ENCODE measurements at places on chromosomes 2 and 18.
A peak's percentile ranks its signal among the peaks of the same experiment; 100 is the strongest.

GRCh38 chr18:74994502-74995418 lies 214.2 kb downstream of the PTGR3 start:
- DNase-seq: no peak

- DNase-seq: no peak
Measured at GRCh38 chr2:86518481-86518880, 44.8 kb downstream of the CHMP3 start.

DNA sequence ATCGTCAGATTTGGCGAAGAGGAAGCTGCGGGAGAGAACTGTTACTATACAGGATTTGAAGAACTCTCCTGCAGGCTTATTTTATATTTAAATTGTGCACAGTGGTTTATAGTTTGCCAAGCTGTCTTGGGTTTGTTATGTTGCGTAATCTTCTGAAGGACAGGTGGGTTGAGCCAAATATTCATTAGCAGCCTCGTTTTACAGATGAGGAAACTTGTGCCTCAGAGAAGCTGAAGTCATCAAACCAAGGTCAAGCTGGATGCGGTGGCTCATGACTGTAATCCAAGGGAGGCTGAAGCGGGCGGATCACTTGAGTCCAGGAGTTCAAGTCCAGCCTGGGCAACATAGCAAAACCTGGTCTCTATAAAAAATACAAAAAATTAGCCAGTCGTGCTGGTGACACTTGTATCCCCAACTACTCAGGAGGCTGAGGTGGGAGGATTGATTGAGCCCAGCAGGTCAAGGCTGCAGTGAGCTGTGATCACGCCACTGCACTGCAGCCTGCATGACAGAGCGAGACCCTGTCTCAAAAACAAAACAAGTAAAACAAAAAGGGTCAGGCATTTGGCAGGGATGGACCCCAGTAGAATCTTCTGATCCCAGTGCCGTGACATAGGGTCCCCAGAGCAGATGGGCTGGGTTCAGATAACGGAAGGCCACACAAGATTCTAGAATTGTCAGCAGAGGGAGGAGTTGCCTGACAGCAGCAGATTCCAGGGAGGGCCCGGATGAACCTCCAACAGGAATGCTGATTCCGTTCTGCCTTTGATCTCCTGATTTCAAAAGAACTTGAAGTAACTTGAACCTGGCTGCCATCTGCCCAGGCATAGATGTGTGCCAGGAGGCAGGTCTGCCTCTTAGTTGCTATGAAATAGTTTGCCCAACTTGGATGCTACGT lies 50.6 kb downstream of the SH3BP4 start:
- DNase-seq: no peak

DNA sequence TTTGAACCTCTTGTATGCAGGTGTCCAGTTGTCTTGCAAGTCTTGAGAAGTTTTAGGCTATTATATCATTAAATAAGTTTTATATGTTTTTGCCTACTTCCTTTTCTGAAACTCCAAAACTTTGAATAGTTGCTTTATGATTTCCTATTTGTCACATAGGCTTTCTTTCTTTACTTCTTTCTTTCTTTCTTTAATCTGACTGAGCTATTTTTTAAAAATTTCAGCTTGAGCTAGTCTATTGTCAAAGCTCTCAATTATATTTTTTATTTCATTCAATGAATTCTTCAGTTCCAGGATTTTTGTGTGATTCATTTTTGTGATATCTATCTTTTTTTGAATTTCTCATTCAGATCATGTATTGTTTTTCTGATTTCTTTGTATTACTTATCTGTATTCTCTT lies 102.1 kb upstream of the TMEM178A start:
- no peak for DNase-seq

DNA sequence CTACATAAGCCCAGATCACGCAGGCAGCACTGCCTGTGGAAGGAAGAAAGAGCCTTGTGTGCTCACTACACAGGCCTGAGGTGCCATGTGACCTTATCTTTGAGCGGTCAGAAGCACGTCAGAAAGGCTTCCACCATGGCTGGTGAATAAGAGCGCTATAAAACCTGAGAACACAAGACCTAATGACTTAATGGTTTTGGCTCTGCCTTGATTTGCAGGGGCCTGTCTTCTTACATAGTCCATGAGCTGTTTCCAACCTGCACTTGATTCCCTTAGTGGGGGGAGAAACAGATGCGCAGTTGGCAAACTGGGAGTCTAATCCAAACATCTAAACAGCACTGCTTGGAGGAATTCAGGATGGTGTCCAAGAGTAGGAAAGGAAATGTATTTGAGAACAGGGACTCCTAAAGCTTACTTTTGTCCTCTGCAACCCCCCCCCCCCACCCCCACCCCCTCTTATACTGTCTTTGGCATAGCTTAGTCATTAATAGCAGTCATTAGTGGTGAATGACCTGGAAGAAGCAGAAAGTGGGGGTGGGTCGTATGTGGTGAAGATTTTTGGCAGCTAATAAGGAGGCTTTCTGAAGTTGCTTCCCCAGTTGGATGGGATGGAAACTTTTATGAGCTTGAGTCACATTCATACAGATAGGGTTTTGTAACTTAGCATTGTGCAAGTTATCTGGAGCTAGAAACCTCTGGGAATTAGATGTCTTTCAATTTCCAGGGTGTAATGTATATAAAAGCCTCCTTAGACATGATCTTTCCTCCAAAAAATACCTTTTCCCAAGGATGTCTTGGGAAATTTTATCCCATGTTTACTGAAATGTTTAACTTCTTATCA lies 454.1 kb downstream of the MEIS1 start:
- no peak for DNase-seq

GRCh38 chr2:4930704-4931103 lies 761.5 kb upstream of the SOX11 start:
- DNase-seq: no peak

GRCh38 chr2:233463586-233463985 lies 103.0 kb downstream of the USP40 start:
- DNase-seq: no peak

DNA sequence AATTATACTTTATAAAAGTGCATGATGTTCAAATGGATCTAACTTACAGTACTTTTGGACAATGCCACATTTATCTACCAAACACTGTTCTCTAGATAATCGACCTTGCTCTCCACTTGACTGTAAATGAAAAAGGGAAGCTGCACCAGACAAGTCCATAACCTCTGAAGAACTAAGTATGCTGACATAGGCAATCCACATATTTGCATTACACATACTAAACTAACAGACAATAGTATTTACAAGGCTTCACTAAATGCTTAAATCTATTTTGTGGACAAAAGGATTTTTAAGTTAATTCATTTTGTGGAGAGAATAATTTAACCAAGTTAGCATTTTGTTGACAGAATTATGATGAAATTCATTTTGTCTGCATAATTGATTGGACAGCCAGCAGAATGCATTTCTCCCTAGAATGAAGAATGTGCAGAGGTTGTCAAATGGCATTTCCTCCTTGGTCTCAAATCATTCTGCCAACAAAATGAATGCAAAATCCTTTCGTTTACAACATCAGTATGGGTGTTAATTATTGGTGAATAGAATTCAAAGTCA lies 520.9 kb downstream of the CPS1 start:
- DNase-seq: no peak

GRCh38 chr18:31977270-31977872 lies 34.4 kb upstream of the TRAPPC8 start:
- peak; percentile 60 for DNase-seq

DNA sequence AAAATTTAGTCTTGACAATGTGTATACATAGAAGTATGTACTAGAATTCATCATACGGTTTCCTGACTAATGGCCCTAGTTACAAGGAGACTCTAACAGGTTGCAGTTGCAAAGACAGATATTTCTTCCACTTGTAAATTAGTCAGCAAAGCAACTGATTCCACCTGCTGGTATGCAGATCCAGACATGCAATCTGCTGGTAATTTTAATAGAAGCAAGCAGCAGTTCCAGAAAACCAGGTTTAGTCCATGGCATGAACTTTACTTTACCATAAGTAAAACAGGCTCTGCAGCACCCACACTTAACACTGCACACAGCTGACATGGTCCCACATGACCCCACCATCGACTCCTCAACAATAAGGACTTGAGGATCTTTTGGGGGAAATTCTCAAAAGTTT lies 110.9 kb upstream of the SP3 start:
- no peak for DNase-seq

DNA sequence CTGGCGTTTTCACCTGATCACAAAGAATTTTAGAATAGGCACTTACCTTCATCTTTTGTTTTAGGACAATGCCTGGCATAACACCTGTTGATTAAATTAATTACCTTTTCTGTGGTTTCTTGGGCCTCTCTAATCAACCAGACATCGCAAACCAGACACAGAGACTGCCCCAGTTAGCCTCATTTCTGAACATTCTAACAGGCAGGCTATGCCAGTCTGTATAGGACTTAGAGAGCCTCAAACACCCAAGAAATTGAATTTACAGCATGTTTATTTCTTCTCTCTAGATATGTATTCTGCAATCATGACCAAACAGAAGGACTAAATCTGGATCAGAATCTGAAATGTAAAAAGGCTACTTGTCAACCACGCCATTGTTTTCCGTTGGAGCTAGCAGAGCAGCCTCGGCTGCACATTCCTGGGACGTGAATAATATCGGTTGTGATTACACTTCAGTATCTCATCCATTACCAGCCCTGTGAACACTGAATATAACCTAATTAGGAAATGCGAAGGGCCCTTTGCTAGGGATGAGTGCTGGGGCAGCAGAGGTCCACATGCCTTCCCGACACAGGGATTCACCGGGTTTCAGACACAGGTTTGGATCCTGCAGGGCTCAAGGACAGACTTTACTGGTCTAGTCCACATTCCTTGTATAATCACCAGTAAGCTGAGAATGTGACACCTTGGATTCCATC lies 17.5 kb upstream of the CDC42EP3 start:
- DNase-seq: no peak

DNA sequence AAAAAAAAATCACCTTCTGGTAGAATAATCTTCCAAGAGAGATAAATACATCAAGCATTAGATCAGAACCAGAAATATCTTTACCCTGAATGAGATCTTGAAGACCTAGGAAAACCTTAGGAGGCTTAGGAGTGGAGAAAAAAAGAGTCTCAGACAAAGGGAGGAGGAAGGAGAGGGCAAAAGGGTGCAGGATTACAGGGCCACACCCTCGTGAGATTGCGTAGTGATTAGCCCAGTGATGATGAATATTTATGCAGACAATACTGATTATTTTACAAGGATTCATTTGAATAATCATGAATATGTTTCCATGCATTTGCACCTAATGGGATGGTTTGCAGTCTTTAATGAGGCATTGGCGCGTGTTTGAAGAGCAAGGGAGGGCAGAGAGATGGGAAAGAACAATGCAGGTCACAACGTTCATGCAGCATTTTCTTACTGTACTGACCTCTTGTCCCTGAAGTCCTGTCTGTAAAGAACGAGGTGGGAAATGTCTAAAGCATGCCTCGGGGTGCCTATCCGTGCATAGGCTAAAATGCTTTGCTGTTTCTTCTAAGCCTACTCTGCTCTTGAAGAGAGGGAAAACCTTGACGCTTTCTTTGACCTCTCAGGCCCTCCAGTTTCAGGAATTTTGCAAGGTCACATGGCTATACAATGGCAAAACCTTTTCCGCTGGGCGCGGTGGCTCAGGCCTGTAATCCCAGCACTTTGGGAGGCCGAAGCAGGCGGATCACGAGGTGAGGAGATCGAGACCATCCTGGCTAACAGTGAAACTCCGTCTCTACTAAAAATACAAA lies 18.6 kb upstream of the ZNF532 start:
- no peak for DNase-seq

GRCh38 chr2:219425238-219426067 lies 7.3 kb downstream of the DES start:
- DNase-seq: no peak

- no peak for DNase-seq
Measured at GRCh38 chr2:8590938-8591337, 90.9 kb upstream of the ID2 start.

- DNase-seq: no peak
Measured at GRCh38 chr2:119232666-119232993, 9.0 kb downstream of the STEAP3 start.

GRCh38 chr18:48992791-48993555 lies 42.2 kb upstream of the SMAD7 start:
- no peak for DNase-seq

DNA sequence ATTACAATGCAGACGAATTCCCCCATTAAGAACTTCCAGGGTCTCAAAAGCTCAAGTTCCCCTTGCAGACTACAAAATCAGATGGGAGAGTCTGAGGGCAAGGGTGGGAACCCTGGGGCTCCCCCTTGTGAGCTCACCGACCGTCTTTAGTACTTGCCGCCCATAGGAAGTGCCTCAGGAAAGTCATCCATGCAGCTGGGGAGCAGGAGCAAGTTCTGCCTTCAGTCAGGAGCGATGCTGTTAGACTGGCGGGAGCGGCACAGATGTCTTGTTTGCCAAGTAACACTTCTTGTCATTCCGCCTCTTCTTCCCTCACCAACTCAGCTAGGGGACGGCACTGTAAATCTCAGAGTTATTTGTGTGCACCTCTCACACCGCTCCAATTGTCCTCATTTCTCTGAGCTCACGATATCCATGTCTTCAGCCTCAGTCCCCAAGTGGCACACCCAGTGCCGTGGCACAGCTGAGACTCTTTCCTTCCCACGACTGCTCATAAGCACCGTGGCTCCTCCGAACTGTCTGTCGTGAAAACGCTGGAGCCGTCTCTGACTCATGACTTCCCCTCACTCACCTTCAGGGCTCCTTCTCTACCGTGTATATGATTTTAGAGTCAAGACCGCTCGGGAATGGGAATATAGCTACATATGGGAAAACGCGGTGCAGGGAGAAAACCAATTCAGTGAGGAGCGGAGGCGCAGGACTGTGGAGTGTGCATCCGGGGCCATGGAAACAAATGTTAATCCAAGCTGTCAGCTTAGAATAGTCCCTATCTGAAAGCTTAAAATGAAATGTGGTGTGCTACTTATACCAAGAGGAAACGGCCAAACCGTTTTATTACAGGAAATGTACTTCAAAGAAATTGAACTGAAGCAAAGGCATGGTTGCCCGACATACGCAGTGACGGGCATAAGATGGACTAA lies 34.0 kb downstream of the UXS1 start:
- DNase-seq: no peak

DNA sequence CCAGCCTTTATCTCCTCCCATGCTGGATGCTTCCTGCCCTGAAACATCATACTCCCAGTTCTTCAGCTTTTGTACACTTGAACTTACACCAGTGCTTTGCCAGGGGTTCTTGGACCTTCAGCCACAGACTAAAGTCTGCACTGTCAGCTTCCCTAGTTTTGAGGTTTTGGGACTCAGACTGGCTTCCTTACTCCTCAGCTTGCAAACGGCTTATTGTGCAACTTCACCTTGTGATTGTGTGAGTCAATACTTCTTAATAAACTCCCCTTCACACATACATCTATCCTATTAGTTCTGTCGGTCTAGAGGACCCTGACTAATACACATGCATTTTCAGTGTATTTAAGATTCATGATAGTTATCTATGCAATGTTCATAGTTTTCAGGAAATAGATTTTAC lies 35.8 kb upstream of the ZNF804A start:
- DNase-seq: no peak

GRCh38 chr2:31023541-31023940 lies 114.7 kb downstream of the GALNT14 start:
- no peak for DNase-seq

- DNase-seq: no peak
Measured at GRCh38 chr2:222336931-222337330, 38.1 kb upstream of the PAX3 start.

GRCh38 chr2:138615257-138615656 lies 113.7 kb downstream of the SPOPL start:
- DNase-seq: no peak
